ENCODE measurements at places on chromosomes 2 and 18.

- DNase-seq: peak; percentile 82
Measured at GRCh38 chr2:41836948-41837347, 210.9 kb upstream of the PKDCC start.

GRCh38 chr2:152620208-152620607 lies 97.1 kb downstream of the PRPF40A start:
- DNase-seq: no peak

GRCh38 chr2:22993250-22993649 lies 391.7 kb upstream of the KLHL29 start:
- no peak for DNase-seq

DNA sequence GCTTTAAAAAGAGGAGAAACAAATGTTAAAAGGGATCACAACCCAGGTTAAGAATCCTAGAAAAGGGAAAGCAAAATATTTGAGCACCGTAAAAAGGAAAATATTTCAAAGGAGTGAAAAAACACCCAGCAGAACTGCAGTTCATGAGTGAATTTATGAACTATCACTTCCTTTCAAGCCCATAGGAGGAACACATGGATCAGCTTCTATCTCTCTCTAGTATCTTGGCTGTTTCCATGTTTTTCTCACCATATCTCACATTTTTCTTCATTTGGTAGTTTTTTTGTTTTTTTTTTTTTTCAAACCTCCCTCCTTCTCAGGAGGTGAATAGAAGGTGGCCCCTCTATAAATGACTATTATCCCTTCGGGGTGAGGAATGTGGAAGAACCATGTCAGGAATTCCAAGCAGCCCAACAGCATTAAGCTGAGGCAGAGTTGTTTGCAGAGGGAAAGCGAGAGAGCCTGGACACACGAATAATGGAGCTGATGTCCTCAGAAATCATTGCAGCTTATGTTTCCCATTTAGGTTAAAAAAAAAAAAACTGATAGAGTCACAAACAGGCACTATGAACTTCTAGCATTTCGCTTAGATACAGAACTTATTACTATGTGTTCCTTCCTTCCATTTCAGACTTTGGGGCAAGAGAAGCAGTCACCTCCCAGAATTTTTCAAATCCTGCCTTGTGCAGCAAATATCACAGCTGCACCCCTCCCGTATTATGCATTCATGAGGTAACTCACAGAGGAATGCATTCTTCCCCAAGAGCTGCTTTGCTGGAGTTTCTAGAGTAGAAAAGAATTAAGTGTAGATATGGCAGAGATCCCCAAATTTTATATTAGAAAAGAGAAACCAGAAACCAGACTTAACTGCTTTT lies 315.6 kb downstream of the IRS1 start:
- DNase-seq: no peak

- no peak for DNase-seq
Measured at GRCh38 chr2:159832858-159833257, 34.9 kb upstream of the CD302 start.

DNA sequence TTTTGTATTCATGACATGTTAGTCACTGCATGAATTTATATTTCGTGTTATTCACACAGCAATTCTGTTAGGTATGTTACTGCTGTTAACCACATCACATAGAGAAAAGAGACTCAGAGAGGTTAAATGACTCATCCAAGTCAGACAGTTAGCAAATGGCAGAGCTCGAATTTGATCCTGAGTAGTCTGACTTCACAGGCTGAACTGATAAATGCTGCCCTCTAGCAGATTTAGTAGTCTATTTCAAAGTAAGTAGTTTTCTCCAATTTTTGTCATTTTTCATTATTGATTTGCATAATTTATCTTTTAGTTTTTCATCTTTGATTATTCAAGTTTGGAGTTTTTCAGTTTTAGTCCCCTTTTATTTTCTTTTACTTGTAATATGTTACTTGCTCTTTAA lies 58.3 kb downstream of the WDR7 start:
- DNase-seq: peak; percentile 77

DNA sequence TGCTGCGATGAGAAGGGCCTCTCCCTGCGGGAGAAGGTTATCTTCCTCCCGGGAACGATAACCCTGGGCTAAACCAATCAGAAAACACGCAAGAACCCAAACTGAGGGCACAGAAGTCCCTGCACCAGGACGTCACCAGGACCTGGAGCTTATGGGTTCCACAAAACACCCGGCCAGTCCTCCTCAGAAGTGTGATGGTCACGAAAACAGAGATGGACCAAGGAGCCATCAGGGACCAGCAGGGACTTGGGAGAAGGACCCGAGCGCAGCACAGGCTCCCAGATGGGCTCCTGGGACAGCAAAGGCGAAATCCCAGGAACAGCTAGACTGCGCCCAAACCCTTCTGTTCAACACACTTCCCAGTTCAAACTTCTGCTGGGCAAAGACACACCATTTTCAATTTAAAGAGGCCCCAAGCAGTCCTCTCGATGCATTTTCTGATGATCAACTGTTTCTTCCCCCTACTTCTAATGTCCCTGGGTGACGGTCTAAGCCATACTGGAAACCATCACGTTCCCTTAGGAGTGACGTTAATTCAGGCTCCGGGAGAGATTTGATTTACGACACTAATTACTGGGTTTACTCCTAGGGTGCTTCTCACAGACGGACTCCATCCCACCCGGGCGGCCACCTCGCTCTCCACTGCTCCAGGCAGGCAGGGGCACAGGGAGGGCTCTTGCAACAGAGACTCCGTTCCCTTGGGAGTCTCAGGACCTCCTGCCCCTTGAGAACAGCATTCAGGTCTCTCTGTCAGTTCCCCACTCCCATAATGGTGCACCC lies 29.2 kb downstream of the ZNF516 start:
- no peak for DNase-seq

DNA sequence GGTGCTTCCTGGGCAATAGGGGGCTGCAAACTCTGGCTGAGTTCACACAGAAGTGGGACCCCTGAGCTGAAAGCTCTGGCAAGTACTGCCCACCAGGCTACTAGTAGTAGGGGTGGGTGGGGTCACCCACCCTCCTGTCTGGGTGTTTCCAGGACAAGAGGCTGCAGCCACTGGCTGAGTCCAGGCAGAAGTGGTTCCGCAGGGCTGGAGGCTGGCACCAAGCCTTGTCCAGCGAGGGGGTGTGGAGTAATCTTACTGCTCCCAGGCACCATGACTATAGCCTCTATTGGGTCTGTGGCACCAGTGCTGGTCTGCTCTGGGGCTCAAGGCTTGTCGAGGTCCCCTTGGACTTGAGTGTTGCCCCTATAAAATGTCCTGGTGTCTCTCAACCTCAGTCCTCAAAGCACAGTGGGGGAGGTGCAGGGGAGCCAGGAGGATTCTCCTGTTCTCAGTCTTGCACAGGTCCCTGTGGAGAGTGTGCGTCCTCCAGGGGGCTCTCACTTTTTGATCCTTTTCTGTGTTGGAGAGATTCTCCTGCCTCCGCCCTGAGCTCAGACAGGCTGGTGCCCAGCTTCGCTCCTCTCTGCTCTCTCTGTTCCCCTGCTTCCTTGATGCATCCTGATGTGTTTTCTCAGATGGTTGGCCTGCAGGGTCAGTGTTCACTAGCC lies 48.1 kb downstream of the NUP35 start:
- DNase-seq: no peak

DNA sequence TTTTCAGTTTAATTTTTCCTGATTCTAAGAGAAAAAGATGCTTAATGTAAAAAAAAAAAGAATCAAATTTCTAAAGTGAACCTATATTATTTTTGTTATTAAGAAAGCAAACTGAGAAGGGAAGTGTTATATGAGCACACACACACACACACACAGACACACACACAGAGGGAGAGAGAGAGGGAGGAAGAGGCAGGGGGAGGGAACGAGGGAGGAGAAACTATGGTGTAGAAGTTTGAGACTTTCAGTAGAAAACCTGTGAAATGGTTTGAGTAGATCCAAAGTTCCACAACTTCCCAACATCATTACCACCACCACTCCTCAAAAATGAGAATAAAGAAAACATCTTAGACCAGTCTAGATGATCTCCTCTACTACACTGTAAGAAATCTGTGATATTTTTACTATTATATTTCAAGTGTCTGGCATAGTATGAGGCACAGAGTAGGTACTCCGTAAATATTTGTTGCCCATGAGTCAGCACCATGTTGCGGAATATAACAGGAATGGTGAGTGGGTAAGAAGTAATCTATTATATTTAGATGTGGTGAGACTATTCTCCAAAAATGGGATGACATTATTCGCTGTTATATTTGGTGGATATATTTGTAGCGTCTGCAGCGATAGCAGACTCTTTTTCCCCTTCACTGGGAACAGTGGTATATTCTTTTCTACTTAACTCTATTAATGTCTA lies 149.4 kb upstream of the DNMT3A start:
- no peak for DNase-seq

- no peak for DNase-seq
Measured at GRCh38 chr2:98772536-98772935, 41.6 kb upstream of the MGAT4A start.

DNA sequence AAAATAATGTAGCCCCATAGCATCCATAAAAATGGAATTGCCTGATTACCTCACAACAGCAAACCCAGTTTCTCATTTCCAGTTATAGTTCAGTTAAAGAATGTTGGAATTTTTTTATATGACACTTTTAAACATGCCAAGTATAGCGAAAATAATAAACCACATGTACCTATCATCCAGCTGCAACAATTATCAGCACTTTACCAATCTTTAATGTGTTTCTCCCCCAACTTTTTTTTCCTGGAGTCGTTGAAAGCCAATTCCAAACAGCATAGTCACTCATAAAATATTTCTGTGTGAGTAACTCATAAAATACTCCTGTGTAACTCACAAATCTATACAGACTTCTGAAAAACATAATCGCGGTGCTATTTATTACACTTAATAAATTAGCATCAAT lies 38.1 kb downstream of the SMAD4 start:
- no peak for DNase-seq

DNA sequence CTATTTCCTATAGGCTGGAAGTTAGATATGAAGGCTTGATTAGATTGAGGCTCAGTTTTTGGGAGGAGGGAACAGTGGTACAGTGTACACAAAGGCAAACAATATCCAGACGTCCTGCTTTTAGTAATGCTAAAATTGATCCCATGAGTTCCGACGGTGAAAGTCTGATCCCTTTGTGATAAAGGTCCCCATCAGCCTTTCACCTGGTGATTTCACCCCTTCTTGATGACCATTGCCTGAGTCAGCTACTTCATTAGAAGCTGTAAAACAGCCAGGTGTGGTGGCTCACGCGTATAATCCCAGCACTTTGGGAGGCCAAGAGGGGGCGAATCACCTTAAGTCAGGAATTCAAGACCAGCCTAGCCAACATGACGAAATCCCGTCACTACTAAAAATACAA lies 29.7 kb downstream of the TWSG1 start:
- no peak for DNase-seq

- DNase-seq: no peak
Measured at GRCh38 chr2:131475831-131476230, at the start of gene TUBA3D. Gene TUBA3D (plus strand): TSS chr2:131476119. CDS start chr2:131476200, 81 bp downstream.

GRCh38 chr2:109230941-109231420 lies 102.0 kb downstream of the SH3RF3 start:
- no peak for DNase-seq

- DNase-seq: no peak
Measured at GRCh38 chr2:57878171-57878865, 168.3 kb upstream of the VRK2 start.

DNA sequence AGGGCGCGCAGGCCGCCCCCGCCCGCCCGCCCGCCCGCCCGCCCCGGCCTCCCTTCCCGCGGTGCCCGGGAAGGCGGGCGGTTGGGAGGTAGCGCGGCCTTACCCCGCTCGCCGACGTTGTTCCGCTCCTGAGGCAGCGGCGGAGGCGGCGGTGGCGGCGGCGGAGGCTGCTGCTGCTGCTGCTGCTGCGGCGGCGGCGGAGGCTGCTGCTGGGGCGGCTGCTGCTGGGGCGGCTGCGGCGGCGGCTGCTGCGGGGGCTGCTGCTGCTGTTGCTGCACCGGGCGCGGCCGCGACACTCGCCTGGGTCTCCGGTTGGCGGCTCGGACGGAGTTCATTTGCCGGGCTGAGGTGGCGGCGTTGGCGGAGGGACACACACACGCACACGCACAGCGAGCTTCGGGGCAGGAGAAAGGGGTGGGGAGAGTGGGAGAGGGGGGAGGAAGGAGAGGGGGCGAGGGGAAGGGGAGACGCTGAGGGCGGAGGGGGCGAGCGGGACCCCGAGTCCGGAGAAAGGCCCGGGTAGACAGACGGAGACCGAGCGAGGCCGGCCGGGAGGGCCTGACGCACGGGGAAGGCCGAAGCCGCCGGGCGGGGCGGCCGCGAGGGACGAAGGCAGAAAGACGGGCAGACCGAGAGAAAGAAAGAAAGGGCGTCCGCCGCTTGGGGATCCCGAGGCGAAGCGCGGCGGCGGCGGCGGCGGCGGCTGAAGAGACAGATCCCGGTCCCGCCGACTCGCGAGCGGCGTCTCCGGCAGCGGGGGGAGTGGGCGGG lies 727 bp downstream of the FBXO11 start:
- peak; percentile 56 for DNase-seq

DNA sequence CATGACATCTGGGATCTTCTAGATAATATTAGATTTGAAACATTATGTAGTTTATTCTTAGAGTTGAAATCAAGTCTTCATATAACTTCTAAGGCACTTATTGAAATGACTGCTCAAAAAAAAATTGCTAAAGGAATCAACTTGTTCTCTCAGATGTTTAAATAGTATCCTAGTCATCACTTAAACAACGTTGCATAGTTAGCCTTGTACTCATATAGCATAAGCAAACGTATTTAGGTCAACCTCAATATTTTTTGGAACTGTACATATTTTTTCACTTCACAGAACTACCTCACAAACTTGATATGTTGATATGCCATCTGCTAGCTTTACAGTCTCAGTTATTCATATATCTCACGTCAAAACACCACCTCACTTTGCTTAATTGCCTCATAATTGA lies 47.1 kb upstream of the CREB1 start:
- no peak for DNase-seq

- DNase-seq: no peak
Measured at GRCh38 chr2:146677280-146677679, 1167.5 kb upstream of the ACVR2A start.

GRCh38 chr18:61464551-61465142 lies 131.4 kb downstream of the CDH20 start:
- no peak for DNase-seq

DNA sequence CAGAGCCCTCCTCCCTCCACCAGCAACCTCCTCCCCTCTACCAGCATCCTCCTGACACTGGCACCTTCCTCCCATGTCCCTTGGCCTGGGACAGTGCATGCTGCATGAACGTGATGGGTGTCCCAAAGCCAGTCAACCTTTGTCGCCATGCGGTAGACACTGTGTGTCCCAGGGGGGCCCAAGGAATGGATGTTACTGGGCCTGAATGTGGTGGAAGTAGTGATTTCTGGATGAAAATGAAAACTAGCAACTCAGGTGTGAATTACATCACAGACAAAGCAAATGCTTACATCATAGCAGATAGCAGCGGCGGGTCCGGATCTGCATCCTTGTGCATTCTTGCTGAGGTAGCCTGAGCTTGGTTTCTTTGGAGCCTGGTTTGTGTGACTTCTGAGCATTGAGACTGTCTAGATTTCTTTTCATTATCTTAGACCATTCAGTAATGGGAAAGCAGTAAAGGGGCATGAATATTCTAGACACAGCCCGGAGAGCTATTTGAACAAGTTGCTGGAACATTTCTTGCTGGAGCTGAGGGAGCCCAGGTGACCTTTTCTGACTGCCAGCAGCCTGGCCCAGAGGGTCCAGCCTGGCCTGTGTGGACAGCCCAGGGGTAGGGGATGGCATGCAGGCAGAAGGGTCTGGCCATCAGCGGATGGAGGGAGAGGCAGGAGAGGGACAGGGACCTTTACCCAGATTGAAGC lies 100.4 kb downstream of the FAM210A start:
- no peak for DNase-seq
